ENCODE measurements at places on chromosomes 6 and 20. TPM values are rescaled to one million over a fixed set of nuclear protein-coding genes. Genes with fewer than 3 reads are reported as not detected.

DNA sequence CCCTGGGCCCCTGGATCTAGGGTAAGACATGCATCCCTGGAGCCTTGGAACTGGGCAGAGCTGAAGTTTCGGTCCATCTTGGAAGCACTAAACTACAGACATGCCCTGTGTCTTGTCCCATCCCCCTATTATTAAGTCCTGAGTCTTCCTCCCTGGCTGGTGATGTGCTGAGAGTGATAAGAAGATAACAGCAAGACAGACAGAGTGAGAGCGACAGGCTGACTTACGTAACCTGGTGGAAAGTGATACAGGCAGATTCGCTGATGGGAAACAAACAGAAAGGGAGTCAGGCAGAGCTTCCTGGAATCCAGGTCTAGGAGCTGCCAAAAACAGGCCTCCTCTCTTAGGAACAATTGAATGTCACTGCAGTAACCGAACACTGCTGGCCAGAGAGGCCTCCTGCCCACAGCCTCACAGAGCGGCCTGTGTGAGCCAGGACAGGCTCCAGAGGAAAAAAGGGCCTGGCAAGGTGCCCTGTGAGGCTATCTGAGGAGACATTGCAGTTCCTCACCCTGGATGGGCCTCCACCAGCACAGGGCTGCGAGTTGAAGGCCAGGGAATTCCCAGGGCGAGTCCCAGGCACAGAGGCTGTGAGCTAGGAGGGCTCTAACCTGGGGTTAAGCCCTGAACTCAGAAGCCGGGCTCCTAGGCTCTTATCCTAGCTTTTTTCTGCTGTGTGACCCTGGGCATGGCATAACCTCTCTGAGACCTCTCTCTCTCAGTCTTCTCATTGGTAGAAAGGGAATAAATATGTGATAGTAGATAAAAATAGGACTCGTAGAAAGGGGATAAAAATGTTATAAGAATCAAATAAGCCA, 34.2 kb upstream of the B4GALT5 start:
- peak; percentile 93 for DNase-seq

GRCh38 chr6:34986845-34987246, 97.8 kb downstream of the ANKS1A start:
- DNase-seq: peak; percentile 78

DNA sequence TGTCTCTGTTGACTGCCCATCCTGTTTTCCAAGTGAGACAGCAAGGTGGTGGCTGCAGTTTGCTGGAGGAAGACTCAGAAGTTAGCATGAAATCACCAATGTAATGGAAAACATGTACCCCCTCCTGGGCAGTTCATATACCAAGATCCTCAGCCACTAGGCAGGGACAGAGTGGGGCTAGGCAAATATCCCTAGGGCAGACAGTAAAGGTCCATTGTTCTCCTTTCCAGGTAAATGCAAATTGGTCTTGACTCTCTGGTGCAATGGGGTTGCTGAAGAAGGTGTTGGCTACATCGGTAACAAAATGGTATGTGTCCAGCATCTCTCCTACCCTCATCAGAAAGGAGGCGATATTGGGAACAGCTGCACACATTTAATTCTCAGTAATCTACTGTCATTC, 233.6 kb upstream of the SOX4 start:
- DNase-seq: no peak

DNA sequence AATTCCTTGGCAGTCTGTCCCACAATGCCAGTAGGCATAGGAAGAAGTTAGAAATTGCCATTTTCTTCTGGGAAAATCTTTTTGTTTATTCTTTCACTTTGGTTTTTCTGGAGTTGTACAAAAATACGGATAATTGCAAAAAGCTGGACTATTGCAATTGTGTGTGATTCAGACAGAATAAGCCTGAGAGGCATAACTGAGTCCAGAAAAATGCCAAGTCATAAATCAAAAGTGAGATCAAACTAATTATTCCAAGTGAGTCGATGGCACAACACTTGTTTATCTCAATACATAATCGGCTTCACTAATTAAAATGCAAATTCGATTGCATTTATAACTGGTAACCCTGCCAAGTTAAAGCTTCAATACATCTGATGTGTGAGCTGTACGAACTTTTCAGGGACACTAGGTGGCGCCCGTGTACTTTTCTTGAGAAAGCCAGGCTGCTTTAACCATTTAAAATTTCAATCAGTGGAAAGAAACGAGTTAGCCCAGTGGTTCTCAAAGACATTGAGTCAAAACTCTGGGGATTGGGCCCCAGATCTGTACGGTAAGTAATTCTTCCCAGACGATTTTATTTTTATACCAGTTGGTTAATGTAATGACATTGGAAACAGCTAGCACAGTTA, 102.6 kb downstream of the LAMP5 start:
- DNase-seq: peak; percentile 54

DNA sequence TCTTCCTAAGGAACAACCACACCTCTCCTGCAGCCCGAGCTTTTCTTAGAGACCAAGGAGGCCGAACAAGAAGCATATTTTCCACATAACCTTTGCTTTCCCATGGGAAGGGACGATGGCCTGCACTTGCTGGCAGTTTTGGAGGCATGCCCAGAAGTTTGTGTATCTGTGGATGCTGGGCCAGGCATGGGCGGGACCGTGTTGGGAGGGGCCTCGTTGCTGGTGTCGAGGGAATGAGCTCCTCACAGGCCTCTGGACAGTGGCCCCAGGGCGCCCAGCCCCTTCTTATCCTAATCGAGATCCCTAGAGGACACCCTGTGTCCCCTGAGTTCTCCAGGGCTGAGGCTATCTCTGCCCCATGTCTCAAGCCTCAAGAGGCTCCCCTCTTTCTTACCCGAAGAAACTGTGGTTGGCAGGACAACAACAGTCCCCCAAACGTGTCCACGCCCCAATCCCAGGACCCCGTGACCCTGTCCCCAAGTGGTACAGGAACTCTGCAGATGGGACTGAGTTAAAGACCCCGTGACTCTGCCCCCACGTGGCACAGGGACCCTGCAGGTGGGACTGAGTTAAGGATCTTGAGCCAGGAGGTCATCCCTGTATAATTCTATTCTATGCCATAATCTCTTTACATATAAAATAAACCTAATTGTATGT, 99.5 kb upstream of the BHLHE23 start:
- peak; percentile 55 for DNase-seq

DNA sequence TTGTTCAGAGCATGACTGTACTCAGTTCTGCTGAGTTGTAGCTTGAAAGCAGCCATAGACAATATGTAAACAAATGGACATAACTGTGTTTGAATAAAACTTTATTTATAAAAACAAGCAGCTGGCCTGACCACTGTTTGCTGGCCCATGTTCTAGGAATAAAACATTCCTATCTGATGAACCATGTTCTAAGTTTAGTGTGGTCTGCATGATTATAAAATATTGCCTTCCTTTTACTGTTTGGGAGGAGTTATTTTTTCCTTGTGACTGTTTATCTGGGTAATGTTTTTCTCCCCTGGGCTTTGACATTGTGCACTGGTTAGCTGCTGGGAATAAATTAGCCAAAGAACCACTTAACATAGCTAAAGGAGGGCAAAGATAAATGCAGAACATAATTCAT, 55.1 kb downstream of the CDS2 start:
- DNase-seq: no peak

GRCh38 chr6:20365456-20365855, 36.2 kb upstream of the E2F3 start:
- DNase-seq: no peak

DNA sequence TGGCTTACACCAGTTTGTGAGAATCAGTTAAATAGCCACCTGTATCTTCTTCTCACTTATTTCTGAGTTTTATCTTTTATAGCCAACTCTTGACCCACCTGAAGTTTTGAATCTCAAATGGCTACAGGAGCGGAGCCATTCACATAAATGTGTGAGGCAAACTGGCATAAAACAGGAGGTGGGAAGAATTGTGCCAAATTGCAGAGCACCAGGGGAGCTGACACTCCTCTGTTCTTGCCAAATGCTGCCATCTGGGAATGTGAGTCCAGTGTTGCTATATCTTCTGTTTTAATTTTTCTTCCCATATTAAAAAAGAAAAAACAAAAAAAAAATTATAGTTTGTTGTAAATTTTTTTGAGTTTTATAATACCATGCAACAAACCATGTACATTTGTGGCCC, 17.0 kb upstream of the RNF146 start:
- no peak for DNase-seq

DNA sequence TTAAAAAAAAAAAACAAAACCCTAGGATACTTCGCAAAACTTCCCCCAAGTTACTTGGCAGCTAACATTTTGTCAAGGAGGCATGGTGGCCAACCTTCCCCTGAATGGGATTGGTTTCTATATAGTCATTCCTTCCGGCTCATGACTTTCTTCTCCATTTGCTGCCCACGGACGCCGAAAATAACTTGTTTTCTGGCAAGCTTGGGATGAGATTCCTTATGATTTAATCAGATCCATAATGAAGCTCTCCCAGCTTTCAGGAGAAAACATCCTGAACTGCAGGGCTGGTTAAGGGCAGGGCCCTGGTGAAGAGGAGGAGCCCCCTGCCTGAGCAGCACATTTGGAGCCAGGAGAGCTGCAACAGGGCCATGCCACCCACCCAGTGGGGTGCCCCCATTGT, 49.9 kb downstream of the PPP1R16B start:
- DNase-seq: no peak

- DNase-seq: no peak
These were observed 351.2 kb upstream of the MAP3K7 start for GRCh38 chr6:90938122-90938521.

- DNase-seq: no peak
These were observed 193.4 kb downstream of the BACH2 start for GRCh38 chr6:90103056-90103800.

DNA sequence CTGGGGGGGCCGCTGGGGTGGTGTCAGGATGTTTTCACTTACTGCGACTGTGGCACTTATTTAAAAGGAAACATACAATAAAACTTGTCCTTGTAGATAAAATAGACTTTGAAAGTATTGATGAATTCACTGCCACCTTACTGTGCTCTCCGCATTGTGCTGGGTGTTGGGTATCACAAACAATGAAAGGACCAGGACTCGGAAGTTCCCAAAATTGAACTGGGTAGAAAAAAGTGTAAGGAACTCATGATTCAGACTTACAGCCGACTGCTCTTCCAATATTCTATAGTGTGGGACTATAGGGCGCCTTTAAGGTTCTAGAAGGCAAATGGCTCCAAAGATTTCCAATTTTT, 32.1 kb upstream of the ID4 start:
- no peak for DNase-seq

GRCh38 chr6:159759645-159760044, 2.2 kb upstream of the ACAT2 start:
- DNase-seq: no peak

- DNase-seq: no peak
These were observed 86.6 kb downstream of the SLC16A10 start for GRCh38 chr6:111173946-111174345.

DNA sequence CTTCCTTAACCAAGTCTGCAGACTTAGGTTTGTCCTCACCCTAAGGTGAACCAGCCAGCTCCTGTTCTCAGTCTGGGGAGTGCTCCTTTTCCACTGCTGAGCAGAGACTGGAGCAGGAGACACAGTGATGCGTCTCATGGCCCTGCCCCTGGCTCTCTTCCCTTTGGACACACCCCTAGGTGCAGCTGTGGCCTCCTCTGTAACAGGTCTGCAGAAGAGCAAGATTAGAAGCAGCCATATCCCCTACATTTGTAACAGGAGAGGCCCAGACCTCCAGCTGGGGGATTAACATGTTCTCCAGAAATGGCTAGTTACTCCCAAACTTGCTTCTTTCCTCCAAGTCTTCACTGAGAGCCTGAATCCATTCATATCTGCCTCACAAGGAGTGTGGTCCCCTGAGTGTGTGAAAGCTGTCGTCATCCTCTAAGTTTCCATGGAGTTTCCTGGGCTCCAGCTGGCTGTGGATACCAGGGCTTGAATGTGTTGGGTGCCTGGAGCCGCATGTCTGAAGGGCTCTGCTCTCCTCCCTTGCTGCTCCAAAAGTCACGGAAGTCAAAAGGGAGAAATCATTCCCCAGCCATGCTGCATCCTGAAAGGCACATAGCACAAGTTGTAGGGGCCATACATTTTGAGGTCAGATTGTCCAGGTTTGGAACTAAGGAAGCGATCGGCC, 57.7 kb downstream of the PPP1R14C start:
- DNase-seq: no peak

DNA sequence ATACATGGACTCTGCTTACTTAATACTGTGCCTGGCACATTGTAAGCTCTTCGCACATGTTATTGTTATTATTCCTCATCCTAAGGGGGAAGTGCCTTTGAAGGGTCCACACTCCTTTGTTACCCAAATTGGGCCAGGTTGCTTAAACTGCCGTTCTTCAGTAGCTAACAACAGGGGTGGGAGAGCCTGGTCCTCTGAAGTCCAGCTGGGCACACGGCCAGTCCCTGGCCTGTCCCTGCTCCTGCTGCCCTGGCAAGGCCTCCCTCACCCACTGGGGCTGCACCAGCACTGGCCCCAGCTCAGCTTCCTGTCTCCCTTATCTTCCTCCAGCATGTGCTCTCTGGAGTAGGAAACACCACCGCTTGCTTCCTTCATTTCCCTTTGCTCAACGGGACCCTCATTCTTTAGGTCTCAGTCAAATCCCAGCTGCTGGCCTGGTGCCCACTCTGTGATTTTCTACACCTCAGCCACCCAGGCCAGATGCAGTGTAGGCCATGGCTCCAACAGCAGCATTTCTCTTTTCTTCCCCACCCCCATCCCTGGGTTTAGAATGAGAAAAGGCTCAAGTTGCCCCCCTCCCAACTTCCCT, 5.5 kb upstream of the PROCR start:
- peak; percentile 72 for DNase-seq

DNA sequence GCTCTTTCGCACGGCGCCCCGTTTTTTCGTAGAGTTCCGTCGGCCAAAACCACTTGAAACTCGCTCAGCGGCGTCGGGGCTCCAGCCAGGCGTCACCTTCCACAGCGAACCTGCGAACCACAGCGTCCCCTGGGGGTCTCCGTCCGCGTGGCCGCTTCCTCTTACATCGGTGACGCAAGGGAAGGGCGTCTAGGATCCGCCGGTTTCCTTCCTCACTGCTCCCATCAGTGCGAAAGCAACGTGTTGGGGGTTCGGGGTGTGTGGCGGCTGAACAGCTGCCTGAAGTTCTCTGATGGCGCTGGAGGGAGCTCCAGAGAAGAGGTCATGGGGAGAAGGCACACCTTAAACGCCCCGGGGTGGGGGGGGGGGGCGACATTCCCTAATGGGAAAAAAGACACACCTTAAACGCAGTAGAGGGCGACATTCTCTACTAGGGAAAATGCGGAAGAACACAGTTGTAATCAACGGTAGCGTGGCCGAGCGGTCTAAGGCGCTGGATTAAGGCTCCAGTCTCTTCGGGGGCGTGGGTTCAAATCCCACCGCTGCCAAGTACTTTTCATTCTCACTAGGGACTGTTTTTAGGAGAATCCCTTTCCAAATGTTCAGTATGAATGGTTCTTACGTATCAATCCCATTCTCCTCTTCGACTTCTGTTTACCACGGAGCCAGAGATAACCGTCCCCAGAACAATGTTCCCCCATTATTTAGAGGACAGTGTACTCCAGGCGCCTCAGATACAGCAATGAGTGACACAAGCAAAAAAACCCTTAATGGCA, 16.4 kb downstream of the ZNF311 start:
- DNase-seq: peak; percentile 61

GRCh38 chr6:38483526-38483925, 156.2 kb downstream of the BTBD9 start:
- no peak for DNase-seq

- DNase-seq: no peak
These were observed 9.3 kb downstream of the DUSP15 start for GRCh38 chr20:31861135-31861384.

GRCh38 chr6:5996714-5997419, 9.9 kb downstream of the NRN1 start:
- no peak for DNase-seq

GRCh38 chr6:159877256-159877808, 13.5 kb upstream of the MAS1 start:
- DNase-seq: no peak

Gene SFTA2
- total RNA-seq: not detected

Gene MOXD1
- total RNA-seq: 4.1 TPM

Gene CDS2
- 89.8 TPM for total RNA-seq

Gene CD2AP
- total RNA-seq: 14.5 TPM

Gene PPP1R16B
- total RNA-seq: 11.8 TPM

Gene BCAS1
- not detected for total RNA-seq

Measured in heart left ventricle (tissue), 16 donors.